Daoy (cell line): ENCODE measurements at places on chromosomes 7 and 10. TPM values are rescaled to one million over a fixed set of nuclear protein-coding genes. Genes with fewer than 3 reads are reported as not detected.
A peak's percentile ranks its signal among the peaks of the same experiment; 100 is the strongest.

DNA sequence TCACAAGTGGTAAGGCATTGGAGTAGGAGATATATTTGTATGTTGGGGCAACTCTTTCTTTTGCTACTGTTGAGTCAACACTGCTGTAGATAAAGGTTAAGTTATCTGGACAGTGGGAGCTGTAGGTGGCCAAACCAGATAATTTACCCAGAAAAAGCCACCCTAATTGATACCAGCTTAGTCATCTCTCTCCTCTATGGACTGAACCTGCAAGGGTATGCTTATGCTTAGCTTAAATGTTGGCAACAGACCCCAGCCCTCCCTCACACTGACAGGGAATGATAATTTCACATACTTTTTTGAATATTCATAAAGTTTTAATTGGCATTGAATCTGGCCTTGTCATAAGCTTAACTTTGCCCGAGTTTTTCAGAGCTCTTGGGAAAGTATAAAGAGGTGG is 66.3 kb downstream of the CREB5 start:
- peak; percentile 22 for DNase-seq

DNA sequence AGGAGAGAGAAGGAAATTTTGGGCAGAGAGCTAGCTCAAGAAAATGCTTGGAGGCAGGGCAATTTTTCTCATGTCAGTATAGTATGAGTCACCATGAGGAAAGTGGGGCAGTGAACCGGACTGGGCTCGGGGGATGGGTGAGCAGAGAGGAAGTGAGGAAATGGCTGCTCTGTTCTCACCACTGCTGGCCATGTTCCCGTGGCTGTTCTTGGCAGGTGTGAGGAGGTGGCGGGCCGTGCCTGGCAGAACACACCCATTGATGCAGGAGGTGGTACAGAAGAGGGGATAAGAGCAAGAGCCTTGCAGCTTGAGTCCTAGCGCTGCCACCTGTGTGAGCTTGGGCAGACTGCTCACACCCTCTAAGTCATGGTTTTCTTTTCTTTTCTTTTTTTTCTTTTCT is 304.4 kb upstream of the LYZL1 start:
- DNase-seq, result peak; percentile 88

DNA sequence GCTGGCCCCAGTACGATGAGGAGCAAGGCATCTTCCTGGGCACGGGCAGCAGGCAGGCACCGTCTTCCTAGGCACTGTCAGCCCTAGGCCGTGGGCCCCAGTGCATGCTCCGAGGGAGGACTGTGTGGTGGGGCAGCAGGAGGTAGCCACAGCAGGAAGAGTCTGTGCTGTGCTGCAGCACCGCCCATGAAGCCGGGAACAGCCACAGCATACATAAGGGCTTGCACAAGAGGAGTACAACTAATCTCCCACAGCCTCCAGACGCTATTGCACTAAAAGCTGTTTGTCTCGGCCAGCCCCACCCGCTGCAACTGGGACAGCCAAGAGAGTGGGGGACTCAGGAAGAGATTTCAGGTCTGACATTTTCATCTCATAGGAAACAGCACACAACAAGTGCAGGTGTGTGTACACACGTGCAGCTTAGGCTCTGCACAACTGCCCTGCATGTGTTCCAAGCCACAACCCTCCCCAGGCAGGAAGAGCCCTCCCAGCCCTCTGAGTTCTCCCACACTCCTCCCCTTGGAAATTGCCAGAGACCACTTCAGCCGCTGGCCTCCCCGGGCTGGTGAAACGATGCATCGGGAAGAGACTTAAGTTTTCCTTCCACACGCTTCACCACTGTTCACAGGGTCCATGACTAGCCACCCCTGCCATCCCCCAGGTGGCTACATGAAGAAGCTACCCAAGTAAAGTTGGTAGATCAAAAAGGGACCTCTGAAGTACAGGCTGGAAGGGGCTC is 88.1 kb upstream of the DDC start:
- DNase-seq, result no peak

Gene SEMA3E
- total RNA-seq, result 5.7 and 6.0 TPM in 2 replicates

DNA sequence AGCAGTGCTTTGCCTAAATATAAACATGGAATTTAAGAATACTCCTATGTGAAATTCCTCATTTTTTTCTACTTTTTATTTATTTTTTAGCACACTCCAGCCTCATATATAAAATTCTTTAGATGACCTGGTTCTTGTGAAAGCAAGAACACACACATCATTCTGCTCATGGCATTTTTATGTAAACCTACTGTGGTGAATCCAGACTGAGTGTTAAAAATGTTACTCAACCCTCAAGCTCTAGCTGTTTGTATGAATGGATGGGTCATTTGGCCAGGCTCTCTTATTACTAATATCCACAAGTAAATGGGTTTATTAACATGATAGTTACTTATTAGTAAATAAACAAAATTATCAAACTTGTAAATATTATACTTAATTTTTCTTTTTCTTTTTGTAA is 551.7 kb upstream of the LRRN3 start:
- DNase-seq, result no peak

DNA sequence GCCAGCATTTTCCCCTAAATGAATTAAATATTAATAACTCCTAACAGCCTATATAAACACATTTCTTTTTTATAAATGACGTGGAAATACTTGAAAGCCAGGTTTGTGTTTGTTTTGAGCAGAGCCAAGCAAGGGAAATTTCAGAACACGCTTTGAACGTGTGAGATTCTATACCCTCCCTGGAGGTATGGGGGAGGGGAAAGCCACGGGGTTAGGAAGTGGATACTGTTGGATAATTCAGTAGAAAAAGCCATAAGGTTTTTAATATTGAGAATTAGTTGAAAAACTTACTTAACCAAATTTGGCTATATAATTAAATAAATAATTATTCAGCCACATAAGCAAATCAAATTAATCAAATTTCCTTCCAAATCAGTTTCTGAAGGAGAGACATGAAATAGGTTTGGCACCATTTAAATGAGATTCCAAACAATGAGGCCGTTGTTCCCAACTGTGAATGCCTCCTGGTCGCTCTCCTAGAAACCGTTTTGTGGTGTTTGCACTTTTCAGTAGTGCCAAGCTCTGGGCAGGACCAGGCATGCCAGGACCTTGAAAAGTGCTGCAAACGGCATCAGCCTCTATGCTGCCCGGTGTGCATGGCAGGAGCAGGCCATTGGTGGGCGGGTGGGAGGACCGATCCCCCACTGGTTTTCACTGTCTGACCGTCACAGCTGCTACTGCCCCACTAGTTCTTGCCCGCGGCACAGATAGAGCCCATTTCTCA is 88.1 kb downstream of the SEPTIN14 start:
- peak; percentile 19 for DNase-seq

- DNase-seq, result no peak
Measured at GRCh38 chr7:149544028-149544427, 46.4 kb upstream of the ZNF746 start.

DNA sequence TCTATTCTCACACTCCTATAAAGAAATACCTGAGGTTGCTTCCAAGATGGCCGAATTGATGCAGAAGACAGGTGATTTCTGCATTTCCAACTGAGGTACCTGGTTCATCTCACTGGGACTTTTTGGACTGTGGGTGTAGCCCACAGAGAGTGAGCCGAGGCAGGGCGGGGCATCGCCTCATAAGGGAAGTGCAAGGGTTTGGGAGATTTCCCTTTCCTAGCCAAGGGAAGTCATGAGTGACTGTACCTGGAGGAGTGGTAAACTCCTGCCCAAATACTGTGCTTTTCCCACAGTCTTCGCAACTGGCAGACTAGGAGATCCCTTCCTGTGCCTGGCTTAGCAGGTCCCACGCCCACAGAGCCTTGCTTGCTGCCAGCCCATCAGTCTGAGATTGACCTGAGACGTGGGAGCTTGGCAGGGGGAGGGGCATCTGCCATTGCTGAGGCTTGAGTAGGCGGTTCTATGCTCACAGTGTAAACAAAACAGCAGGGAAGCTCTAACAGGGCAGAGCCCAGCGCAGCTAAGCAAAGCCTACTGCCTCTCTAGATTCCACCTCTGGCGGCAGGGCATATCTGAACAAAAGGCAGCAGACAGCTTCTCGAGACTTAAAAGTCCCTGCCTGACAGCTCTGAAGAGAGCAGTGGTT is 152.2 kb downstream of the ARL4A start:
- peak; percentile 13 for DNase-seq

Gene NOD1
- 5.6 and 6.6 TPM in 2 replicates for total RNA-seq

DNA sequence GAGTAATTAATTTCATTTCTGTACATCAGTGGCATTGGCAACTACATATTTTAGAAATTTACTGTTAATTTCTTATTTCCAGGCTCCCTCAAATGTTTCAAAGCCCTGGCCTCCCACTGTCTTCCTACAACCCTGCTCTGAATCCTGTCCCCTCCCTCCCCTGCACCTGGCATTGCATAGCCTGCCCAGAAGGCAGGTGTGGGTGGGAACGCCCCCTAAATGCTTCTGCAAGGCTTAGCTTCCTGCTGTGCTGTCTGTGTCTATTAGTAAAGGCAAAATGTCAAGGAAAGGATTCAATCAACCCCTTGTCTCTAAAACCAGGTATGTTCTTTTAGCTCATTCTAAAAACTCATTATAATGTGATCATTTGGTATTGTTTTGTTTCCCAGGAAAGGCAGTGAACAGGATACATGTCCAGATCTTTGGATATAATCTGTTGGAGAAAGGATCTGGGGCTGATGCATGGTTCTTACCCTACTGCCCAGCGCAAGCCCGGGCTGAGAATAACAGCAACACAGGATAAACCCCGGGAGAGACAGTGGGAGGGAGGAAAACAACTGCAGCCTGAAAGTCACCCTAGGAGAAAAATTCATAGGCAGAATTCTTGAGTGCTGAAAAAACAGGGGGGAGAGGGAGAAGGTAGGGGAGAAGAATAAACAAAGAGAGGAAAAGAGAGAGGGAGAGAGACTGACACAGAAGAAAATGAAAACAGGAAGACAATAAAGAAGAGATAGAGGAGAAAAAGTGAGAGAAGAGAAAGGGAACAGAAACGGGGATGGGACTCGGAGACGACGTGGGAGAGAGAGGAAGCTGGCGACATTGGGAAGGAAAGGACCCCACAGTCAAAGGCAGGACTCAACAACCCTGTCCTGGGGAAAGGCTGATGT is 589 bp downstream of the ZNF488 start:
- no peak for DNase-seq

GRCh38 chr7:80807166-80807900 is 111.5 kb downstream of the SEMA3C start:
- DNase-seq, result no peak

DNA sequence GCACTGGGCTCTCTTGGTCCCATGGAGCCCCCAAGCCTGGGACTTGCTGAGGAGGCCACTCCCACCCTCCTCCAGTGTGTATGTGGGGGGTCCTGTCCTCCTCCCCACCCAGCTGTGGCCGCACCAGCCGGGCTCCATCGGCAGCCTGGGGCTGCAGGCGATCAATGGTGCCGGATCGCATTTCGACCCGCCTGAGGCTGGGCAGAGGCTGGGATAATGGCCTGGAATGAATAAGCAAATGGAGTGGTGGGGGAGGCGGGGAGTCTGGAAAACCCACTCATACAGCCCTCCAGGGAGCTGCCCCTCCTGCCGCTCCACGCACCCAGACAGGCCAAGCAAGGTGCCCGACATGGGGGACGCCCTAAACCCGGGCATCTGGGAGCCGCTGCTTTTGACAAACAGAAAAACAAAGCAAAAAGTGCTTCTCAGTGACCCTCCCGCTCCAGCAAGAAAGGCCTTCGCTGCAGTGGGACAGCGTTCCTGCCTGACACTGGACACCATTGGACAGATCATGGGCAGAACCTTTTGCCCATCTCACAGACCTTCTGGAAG is 160.5 kb downstream of the NRF1 start:
- DNase-seq, result no peak

- DNase-seq, result no peak
Measured at GRCh38 chr7:116240024-116240668, 29.8 kb downstream of the TES start.
